ENCODE measurements at places on chromosomes 16 and 17. TPM values are rescaled to one million over a fixed set of nuclear protein-coding genes. Genes with fewer than 3 reads are reported as not detected.

NUPR1 gene
- total RNA-seq, result 21.2 TPM

FBXW10 gene
- total RNA-seq, result not detected

CDRT15 gene
- total RNA-seq, result not detected

DNASE1L2 gene
- total RNA-seq, result 6.4 TPM

PHKG2 gene
- 24.2 TPM for total RNA-seq

ACE gene
- total RNA-seq, result 7.0 TPM

SOCS1 gene
- 41.8 TPM for total RNA-seq

RCVRN gene
- total RNA-seq, result not detected

GP1BA gene
- not detected for total RNA-seq

UBE2G1 gene
- 48.4 TPM for total RNA-seq

MRPL27 gene
- total RNA-seq, result 63.2 TPM

CCL1 gene
- not detected for total RNA-seq

TBC1D3G gene
- total RNA-seq, result not detected

KIF2B gene
- total RNA-seq, result not detected

KRT24 gene
- not detected for total RNA-seq

TNFRSF13B gene
- total RNA-seq, result not detected

ARL5C gene
- not detected for total RNA-seq

GCGR gene
- total RNA-seq, result not detected

CSH2 gene
- total RNA-seq, result not detected

TBC1D16 gene
- 30.8 TPM for total RNA-seq

ZNF287 gene
- 5.0 TPM for total RNA-seq

KRT15 gene
- 0.96 TPM for total RNA-seq
